Hepatic stellate cell (primary cell): ENCODE measurements at places on chromosomes 7 and 10.

- no peak for DNase-seq
Measured at GRCh38 chr7:120949998-120950538, 509 bp upstream of the ING3 start.

GRCh38 chr10:71346731-71347130 lies 27.7 kb downstream of the SLC29A3 start:
- no peak for DNase-seq

DNA sequence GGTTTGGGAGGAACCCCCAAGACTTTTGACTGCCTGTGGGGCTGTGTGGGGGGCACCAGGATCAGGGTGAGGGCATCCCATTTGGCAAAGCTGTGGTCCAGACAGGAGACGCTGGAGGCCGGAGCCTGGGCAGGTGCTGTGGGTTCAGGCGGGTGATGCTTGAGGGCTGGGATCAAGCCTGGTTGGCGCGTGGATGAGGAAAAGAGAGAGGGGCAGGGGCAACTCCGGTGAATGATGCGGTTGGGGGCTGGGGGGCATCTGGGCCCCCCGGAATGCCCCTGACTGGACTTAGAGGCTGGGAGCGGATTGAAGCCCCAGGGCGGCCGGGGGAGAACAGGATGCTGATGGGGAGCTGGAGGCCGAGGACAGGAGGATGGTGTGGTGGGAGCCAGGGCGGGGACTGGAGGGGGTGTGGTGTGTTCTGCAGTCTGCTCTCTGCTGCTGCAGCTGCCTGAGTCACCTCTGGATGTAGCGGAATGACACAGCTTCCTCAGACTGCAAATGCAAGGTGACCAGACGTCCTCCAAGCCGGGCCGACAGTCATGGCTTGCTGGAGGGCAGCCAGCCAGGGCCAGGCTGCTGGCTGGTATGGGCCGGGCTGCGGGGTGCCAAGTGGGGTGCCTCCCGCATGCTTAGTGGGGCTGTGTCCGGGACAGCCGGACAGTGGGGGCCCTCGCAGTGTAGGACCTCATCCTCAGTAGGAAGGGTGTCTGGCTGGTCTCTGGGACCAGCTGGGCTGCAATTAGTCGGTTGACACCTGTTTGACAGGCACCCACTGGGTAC lies 3.2 kb downstream of the MAFK start:
- peak; percentile 96 for DNase-seq

GRCh38 chr10:13206546-13207443 lies 27.4 kb downstream of the UCMA start:
- DNase-seq: no peak

DNA sequence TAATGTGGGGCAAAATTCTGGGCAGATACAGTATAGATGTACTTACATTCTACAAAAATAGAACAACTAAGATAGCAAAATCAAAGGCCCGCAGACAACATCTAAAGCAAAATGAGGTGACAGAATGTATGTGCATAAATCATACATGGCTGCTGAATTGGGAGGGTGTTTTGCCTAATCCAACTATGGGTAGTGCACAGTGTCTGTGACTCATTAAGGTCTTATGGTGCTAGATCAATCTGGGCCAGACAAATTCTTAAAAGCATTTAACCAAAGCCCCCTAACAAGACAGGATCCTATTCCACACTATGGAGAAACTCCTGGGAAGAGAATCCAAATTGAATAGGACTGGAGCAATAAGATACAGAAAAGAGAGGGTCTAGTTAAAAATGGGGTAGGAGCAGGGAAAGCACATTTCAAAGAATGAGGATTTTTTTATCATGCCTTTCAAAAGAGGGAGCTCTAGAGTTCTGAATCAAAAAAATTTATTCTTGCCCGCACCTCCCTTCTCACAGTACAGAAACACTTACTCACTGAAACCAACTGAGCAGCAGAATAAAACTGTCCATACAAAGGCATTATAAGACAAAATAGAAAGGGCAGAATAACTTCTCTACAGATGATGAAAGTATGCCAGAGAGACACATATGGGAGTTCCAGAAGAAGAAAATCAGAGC lies 181.3 kb downstream of the RNLS start:
- no peak for DNase-seq

- no peak for DNase-seq
Measured at GRCh38 chr7:151228024-151228866, 1.2 kb upstream of the ABCF2 start.

DNA sequence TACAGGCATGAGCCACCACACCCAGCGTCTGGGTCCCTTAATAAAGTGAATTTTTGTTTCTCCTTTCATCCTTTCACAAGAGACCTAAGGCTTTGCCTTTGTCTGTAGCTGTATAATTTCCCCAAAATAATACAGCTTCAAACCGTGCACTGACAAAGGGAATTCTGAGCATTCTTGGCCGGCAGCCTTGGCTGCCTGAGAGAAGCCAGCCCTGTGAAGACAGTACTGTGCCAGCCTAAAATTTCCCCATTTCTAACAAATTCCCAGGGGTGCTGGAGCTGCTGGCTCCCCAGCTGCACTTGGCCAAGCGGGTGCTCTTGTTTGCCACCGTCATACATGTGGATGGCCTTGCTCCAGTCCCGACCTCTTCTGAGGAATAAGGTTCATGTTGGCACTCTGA lies 106.2 kb downstream of the ZMYND11 start:
- no peak for DNase-seq

DNA sequence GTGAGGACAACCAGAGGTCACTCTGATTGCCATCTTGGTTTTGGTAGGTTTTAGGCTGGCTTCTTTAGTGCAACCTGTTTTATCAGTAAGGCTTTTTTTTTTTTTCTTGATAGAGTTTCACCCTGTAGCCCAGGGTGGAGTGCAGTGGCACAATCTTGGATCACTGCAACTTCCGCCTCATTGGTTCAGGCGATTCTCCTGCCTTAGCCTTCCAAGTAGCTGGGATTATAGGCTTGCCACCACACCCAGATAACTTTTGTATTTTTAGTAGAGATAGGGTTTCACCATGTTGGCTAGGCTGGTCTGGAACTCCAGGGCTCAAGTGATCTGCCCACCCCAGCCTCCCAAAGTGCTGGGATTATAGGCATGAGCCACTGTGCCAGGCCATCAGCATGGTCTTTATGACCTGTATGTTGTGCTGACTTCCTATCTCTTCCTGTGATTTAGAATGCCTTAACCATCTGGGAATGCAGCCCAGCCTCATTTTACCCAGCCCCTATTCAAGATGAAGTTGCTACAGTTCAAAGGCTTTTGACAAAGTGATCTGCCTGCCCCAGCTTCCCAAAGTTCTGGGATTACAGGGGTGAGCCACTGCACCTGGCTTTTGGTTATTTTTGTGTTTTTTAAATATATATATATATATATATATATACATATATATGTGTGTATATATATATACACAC lies 7.0 kb upstream of the ZNF425 start:
- no peak for DNase-seq

DNA sequence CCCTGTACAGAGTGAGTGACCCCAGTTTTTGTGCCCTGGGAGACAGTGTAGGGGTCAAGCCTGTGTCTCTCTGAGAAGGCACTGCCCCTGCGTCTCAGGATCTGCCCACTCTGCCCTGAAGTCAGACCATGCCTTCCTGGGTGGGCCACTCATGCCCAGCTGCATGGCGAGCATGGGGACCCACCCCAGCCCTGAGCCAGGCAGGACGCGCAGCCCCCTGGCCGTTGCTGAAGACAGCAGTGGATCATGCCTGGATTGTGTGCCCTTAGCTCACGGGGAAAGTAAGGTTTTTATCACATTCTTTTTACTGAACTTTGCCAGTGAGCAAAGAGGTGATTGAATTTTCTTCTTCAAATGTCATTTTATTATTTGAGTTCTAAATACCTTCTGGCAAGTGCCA lies 66.2 kb downstream of the WDR37 start:
- no peak for DNase-seq

DNA sequence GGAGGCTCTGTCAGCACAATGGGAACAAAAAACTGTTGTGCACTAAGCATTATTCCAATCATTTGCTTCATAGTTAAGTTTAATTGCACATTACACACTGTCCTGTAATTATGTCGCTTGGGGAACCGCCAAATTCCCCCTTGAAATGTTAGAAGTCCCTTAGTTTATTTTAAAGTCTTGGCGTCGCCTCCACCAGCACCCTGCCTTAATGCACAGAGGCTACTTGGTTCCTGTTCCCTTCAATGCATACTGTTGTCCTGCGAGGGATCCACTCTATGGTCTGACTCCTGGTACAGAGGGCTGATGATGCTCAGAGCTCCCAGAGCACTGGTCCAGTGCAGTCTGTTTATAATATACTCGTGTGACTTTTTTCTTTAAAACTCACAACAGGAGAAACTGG lies 330.7 kb downstream of the ELMO1 start:
- DNase-seq: no peak

GRCh38 chr10:23200997-23201652 lies 9.0 kb downstream of the PTF1A start:
- DNase-seq: no peak

GRCh38 chr10:76993213-76993612 lies 644.4 kb downstream of the KCNMA1 start:
- no peak for DNase-seq

DNA sequence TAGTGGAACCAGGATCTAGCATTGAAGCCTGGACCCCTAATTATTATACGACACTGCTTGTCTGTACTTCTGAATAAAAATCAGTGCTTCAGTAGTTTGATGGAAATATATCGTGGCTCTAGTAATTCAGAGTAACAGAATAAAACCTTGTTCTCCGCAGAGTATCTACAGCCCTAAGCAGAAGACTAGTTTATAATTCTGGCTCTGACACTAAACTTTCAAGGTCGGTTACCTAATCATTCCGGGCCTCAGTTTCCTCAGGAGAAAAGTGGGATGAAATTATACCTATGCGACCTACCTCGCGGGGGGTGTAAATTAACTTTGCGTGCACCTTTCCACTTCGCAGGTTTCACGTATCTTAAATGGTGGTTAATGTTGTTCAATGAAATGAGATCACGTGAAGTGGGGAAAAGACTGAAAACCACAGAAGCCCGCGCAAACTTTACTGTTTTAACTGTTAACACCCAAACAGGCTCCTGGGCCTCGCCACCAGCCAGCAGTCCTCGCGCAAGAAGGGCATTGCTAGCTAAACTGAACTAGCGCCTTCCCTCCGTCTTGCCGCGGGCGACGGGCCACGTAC lies 615 bp downstream of the THAP5 start:
- no peak for DNase-seq

DNA sequence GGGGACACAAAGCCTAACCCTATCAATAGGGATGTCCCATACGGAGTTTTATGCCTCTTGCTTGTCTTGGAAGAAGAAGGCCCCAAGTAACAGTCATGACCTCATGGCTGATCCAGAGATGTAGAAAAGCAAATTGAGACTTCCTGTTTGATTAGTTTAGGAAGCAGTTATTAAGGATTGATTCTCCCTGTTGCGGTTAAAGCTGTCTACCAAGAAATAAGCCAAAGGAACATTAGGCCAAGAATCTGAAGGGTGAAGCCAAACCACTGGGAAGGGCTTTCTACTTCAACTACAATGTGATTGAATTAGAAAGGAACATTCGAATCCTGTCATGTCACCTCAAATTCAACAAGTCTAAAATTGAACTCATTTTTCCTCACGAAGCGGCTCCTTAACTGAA lies 60.5 kb upstream of the AGBL3 start:
- DNase-seq: no peak

GRCh38 chr10:113078282-113078907 lies 128.3 kb downstream of the TCF7L2 start:
- no peak for DNase-seq

DNA sequence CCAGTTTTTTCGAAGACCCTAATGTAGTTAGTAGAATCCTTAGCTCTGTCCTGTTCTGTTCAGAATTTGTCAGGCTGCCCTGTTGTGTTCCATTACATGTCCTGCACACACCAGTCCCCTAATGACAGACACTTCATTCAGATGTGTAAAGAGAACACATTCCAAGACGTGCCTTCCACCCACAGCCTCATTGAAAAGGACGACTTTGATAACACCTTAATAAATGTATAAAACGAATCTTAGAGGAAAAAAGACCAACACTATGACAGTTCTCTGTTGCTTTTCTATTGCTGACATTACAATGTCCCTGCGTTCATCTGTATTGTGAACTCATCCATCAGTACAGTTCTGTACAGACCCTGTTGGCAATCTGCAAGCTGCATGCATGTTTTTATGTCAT lies 3.5 kb downstream of the LRRTM3 start:
- no peak for DNase-seq

- DNase-seq: no peak
Measured at GRCh38 chr7:32215697-32216096, 145.5 kb upstream of the PDE1C start.
